Ovary (tissue), 10 donors: ENCODE measurements at places on chromosomes 2 and 18.

- peak; percentile 13 for DNase-seq
Observed at GRCh38 chr2:17148407-17149145, 369.7 kb downstream of the RAD51AP2 start.

GRCh38 chr2:98149333-98149697 is 62.3 kb downstream of the VWA3B start:
- peak; percentile 36 for DNase-seq

DNA sequence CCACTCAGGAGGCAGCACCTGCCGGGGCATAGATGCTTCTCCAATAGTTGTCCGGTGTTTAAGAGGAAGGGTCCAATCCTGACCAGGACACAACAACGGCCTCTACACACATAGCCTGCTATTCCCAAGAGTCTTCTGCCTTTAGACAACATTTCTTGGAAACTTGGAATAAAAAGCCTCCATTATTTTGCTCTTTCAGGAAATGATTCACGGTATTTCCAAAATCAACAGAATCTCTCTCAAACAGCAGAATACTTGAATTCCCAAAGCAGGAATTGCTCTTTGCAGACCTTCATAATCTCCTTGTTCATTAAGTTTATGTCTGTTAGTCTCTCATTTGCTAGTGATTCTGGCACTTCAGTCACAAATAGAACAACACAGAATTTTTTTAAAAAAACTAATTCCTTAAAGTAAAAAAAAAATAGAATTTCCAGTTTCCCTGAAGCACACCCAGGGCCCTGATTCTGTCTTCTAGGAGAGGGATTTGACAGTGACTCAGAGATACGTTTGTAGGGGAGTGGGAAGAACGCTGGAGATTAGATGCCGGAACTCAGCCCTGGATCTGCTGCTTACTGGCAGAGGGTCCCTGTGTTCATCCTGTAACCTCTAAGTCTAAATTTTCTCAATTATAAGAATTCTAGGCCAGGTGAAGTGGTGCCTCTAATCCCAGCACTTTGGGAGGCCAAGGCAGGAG is 74.7 kb downstream of the NAB1 start:
- DNase-seq: no peak

DNA sequence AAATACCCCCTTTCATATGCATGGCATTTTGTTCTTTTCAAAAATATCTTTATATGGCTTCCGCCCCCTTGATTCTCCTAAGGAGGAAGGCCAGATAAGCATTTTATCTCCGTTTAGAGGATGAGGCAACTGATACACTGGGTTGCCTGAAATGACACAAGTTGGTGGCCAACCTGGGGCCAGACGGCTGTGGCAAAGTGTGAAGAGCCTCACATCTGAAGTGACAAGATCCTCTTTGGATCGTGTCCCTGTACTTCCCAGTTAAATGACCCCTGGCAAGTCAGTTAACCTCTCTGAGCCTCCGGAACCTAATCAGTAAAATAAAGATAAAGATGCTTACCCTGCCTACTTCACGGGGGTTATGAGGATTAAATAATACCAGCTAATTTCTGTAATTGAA is 4.6 kb downstream of the SETBP1 start:
- no peak for DNase-seq

GRCh38 chr2:234100686-234101085 is 50.2 kb downstream of the SPP2 start:
- no peak for DNase-seq

DNA sequence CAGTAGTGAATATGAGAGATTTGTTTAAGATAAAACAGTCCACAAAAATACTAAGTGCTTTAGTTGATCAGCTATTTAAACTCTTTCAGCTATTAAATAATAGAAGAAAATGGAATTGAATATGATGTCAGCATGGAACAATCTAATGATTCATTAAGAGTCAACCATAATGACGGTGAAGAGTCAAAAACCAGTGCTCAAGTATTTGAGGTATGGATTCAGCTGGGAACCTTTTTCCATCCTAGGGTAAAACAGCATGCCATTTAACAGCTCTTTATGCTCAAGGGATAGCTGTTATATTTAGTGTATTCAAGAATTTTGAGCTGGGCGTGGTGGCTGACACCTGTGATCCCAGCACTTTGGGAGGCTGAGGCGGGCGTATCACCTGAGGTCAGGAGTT is 29.7 kb downstream of the CARF start:
- no peak for DNase-seq

DNA sequence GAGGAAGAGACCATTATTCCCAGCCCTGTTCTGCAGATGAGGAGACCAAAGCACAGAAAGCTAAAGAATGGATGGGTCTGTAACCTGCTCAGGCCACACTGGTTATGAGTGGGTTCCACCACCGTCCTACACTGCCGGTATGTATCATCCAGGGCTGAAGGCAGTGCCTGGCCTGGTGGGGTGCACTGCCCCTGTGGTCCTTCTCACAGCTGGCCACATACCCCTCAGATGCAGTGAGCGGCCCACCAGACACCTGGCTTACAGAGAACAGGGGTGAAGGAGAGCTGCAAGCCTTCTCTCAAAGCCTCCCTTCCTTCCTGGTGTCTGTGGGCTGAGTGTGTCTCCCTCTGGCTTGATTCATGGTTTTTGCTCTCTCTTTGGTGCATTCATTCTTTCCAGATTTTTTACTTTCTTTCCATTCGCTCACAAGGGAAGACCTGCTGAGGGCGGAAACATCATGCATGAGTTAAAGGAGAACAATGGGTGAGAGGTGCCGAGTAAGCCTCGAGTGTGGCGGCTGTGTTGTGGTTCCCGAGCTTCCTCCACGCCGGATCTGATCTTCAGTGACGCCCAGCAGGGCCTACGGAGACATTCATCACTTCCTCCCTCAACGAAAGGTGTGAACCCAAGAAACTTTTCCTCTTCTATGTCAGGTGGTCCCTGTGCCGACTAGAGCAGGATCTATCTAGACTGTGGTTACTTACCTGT is 62.1 kb upstream of the REL start:
- no peak for DNase-seq

DNA sequence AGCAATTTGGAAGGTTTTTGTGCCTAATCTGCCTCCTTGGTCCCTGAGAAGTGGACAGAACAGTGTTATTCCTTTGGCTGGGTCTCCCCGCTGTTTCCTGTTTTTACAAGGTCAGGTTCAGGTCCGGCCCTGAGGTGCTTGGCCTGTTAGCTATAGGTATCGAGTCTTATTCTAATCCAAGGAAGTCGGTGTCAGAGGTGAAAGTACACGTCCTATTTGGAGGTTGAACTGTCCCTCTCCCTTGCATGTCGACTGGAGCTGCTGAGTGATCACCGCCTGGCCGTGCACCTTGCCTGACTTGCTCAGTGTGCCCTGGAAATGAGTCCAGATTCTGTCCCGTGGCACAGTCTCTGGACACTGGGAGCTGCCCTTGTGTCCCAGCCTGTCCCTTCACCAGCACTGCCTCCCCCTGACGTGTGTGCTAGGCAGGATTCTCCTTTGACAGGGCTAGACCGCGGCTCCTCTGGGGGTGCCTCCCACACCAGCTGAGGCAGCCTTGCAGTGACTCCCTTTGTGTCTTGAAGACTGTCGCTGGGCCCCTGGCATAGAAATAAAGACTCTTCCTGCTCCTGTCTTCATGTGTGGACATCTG is 65.7 kb upstream of the RBM44 start:
- DNase-seq: peak; percentile 47

DNA sequence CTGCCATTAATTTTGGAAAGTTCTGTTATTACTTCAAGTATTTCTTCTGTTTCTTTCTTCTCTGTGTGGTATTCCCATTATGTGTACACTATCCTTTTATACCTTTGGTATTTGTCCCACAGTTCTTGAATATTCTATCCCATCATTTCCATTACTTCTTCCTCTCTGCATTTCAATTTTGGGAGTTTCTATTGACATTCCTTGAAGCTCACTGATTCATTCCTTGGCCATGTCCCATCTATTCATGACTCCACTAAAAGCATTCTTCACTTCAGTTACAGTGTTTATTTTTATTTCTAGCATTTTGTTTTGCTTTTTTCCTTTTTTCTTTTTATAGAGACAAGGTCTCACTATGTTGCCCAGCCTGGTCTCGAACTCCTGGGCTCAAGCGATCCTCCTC is 30.3 kb downstream of the PROC start:
- no peak for DNase-seq

GRCh38 chr18:13375302-13376255 is 157.0 kb downstream of the LDLRAD4 start:
- DNase-seq: no peak

DNA sequence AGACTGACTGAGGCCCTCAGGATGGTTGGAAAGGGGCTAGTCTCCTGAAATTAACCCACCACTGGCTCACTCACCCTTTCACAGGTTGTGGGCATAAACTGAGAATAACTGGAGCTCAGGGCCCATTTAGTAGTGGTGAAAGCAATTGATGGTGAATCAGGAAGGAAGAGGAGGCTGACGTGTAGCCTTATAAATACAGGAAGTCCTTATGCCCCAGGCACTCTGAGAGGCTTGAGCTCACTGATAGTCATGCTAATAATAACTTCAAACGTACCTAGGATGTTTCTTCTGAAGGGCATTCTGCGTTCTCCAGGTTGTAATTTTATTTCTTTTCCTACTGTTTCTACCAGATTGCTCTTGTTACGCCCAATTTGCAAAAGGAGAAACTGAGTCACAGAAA is 328.4 kb downstream of the CLIP4 start:
- DNase-seq: no peak
